ENCODE measurements at places on chromosomes 13 and 19.

- no peak for DNase-seq
Measured at GRCh38 chr19:33868076-33868735, 71.5 kb downstream of the KCTD15 start.

- DNase-seq = no peak
Measured at GRCh38 chr19:21593008-21593481, 87.6 kb downstream of the ZNF429 start.

DNA sequence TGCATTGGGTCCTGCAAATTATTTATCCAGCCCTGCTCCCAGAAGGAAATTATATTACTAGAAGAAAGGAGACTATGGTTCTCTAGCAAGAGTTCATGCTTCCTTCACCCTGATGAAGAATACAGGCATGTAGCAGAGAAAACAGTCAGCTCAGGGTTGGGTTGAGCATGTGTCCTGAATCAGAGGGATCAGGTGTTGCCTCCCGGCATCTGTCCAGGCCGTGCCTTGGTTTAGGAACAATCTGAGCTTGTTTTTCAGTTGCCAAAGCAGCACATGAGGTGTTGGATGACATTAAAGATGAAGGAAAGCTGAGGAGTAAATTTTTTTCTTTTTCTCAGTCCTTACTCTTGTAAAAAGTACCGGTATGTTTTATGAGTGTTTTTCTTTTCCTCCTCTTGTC is 62.0 kb downstream of the KL start:
- DNase-seq = no peak

DNA sequence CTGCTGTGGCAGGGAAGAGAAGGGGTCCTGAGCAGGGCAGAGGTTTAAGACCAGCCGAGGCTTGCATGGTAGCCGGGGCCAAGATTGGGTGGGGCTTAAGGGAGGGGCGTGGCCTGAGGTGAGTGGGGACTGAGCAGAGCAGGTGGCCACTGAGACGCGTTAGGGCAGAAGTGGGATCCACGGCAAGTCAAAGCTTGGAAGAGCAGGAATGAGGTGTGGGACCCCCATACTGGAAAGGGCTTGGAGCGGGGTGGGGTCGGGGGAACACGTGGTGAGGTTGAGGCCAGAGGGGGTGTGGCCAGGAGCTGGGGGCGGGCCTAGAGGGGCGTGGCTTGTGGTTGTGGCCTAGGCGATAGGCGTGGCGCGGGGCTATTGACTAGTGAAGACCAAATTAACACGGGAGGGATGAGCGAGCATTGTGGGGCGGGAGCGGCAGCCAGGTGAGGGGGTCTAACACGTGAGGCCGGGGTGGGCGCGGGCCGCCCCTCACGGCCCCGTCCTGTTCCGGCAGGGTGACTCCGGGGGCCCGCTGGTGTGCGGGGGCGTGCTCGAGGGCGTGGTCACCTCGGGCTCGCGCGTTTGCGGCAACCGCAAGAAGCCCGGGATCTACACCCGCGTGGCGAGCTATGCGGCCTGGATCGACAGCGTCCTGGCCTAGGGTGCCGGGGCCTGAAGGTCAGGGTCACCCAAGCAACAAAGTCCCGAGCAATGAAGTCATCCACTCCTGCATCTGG is 3.3 kb downstream of the CFD start:
- peak; percentile 81 for DNase-seq

DNA sequence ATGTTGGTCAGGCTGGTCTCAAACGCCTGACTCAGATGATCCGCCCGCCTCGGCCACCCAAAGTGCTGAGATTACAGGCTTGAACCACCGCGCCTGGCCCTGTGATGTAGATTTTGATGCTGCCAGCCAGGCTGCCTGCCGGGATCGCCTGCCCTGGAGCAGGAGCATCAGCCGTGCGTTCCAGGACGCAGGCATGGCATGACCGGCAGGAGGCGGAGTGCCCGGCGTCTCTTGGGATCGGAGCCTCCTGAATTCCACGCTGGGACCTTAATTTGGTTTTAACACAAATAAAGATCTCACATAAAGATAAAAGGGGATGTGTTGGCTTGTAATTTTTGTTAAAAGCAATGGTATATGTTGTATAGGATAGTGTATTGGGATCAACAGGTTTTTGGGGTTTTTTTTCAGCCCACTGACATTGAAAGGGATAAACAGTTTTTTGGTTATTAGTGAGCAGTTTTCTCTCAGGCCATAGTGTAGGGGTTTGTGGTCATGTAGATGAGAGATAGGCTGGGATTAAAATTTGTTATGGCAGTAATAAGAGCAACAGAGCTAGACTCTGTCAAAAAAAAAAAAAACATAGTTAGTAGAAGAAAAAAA is 1406.4 kb downstream of the UQCRFS1 start:
- no peak for DNase-seq

- DNase-seq = no peak
Measured at GRCh38 chr13:105642511-105642958, 892.9 kb downstream of the EFNB2 start.

- DNase-seq = no peak
Measured at GRCh38 chr13:25930653-25931052, 121.2 kb downstream of the SHISA2 start.

DNA sequence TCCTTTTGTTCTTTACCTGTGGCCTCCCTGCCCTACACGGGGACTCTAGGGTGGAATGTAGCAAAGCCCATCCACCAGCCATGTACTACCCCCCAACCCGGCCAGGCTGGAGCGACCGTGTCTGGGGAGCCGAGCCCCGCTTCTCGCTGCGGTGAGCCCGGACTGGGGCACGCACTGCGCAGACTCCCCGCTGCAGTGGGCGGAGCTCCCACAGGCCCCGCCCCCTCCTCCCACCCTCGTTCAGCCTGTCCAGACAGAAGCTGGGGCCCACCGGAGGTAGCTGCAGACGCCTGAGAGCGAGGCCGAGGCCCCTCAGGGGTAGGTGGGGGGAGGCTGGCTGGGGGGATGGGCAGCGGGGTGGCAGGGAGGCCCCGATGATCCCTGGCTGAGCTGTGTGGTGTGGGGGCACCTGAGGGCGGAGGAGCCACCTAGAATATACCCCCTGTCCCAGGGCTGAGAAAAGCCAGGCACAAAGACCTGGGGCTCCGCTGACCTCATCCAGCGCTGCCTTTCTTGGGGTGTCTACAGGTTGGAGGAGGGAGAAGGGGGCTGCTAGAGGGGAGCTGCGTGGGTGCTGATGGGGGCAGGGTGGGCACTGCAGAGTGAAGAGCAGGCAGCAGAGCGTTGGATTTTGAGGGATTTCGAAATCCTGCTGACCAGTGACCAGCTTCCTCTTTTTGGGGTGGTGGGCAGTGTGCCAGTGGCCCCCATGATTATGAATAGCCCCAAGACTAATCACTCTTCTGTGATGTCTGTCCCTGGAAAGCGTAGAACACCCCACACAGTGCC is 17.3 kb downstream of the PLD3 start:
- DNase-seq = peak; percentile 88

DNA sequence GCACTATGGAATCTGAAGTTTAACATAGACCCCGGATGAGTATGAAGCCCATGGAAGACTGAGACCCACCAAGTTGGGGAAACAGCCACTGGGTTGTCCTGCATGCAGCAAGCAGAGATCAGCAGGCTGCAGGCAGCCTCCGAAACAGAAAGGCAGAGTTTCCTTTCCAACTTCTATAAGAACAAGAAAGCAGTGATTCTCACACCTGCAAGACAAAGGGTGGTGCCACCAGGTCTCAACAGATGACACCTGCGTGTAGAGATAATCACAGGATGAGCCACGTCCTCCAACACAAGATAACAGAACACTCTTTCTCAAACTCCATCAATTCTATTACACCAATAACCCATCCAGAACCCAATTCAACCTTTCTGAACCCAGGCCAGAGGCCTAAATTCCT is 457.9 kb downstream of the FOXO1 start:
- no peak for DNase-seq

- DNase-seq = no peak
Measured at GRCh38 chr13:20939662-20940061, 37.1 kb upstream of the XPO4 start.

- DNase-seq = peak; percentile 50
Measured at GRCh38 chr19:17538684-17539237, 16.7 kb upstream of the COLGALT1 start.

- no peak for DNase-seq
Measured at GRCh38 chr19:54203151-54203611, 2.5 kb downstream of the RPS9 start.

DNA sequence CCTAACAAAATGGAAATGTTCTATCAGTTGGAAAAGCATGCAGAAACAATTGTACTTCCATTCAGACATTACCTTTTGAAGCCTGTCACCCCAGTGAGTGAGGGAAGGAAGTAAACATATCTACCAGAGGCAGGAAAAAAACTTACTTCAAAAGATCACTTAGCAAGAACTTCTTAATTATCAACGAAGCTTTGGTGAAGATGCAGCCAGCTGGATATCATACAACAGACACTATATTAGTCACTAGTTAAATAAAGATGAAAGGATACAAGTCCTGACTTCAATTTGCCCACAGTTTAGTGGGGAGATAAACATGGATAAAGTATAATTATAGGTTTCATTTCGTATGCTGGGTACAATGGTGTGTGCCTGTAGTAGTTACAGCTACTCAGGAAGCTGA is 148.8 kb downstream of the TNFRSF19 start:
- DNase-seq = no peak

GRCh38 chr13:61383111-61383510 is 32.5 kb downstream of the PCDH20 start:
- DNase-seq = no peak

GRCh38 chr19:629961-630714 is 3.2 kb downstream of the POLRMT start:
- DNase-seq = no peak

DNA sequence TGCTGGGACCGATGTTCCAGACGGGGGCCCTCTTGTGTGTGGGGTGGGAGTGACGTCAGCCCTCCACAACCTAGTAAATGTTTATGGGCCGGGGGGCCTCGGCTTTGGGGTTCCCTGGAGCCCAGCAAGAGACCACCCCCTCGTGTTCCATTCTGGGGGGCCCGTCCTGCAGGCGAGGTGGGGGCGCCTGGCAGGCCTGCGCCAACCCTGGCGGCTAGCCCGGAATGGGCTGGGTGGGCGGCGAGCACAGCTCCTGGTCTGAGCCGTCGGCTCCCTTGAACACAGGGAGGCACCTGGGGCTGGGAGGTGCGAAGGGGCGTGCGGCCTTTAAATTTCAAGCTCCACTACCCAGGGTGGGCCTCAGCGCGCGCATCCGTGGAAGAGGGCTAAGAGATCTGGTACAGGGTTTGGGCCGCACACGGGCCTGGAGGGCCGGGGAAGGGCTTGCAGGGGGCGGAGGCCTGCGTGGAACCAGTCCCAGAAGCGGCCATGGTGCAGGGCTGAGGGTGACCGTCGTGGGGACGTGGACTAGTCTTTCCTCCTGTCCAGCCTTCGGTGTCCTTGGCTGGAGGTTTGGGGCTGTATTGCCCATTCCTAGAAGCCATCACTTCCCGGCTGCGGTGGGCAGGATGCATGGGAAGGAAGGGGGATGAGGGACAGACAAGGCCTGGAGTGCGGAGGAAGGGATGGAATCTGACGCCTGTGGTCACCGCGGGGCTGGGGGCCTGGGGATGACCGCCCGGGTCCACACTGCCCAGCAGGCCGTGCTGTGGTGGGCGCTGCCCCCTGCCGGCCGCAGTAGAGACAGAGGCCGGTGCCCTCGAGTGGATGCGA is 11.4 kb downstream of the NDUFA11 start:
- no peak for DNase-seq

DNA sequence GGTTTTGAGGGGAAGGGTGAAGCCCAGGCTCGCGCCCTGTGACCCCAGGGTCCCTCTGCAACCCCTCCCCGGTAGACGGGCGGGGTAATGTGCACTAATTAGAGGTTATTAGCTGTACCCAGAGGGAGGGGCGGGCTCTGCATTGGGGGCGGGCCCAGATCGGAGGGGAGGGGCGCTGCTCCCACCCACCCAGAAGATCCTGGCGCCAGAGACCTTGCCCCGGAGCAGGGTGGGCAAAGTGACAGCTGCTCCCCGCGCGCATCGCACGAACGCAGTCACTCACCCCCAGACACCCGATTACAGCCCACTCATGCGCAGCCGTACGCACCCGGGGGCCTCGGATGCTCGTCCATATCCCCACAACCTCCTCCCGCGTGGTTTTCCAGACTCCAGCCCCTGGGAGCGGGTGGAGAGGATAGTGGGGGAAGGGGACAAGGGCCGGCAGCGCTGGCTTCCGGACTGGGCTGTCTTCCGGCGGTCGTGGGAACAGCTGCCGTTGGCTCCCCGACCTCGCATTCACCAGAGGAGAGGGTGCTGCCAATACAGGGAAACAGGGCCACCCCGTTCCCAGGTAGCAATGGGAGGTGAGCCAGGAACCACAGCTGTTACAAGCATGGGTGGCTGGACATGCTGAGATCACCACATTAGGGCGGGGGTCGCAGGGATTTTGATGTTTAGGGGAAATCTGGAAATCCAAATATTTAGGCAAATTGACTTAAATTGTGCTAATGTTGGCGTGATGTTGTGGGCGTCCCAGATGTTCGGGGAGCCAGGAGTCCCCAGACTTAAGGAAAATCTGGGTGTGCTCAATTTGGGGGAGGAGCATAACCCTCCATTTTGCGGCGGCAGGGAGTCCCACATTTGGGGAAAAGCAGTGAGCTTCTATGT is 2.9 kb upstream of the HOOK2 start:
- peak; percentile 73 for DNase-seq

GRCh38 chr19:43594081-43594697 is 1.7 kb downstream of the IRGQ start:
- no peak for DNase-seq

GRCh38 chr13:65593298-65593874 is 1636.8 kb downstream of the PCDH9 start:
- DNase-seq = no peak

DNA sequence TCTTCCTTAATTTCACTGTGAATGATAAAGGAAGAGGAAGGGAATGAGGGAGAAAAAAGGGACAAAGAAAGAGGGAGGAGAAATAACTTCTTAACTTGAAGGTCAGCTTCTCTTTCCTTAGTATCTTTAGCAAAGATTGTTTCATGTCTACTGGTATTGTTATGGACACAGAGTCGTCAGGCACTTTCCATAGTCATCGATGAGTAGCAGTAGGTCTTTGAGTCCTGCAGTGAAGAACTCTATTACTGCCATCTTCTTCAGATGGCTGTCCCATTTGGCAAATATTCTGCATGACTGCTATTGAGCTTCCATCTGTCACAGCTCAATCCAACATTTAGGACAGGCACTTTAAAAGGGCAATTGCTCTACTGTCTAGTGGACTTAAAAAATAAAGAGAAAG is 2463.1 kb downstream of the PCDH9 start:
- DNase-seq = no peak
